ENCODE measurements at places on chromosomes 5 and 9.
A peak's percentile ranks its signal among the peaks of the same experiment; 100 is the strongest.

DNA sequence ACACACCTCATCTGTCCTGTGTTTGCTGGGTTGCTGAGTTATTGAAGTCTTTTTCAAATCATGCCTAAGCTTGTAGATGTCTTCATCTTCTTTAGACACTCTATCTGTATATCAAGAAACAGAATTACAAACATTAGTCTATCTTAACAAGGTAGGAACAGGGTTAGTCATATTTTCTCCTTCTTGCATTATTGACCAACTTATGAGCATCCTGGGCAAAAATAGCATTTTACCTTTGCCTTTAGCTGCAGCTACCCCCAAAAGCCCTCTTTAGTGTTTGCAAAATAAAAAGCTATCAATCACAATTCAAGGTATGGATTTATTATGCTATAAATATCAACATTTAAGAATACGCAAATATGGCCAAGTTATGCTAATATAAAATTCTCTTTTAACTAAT, 3.4 kb downstream of the PLK2 start:
- no peak for DNase-seq

DNA sequence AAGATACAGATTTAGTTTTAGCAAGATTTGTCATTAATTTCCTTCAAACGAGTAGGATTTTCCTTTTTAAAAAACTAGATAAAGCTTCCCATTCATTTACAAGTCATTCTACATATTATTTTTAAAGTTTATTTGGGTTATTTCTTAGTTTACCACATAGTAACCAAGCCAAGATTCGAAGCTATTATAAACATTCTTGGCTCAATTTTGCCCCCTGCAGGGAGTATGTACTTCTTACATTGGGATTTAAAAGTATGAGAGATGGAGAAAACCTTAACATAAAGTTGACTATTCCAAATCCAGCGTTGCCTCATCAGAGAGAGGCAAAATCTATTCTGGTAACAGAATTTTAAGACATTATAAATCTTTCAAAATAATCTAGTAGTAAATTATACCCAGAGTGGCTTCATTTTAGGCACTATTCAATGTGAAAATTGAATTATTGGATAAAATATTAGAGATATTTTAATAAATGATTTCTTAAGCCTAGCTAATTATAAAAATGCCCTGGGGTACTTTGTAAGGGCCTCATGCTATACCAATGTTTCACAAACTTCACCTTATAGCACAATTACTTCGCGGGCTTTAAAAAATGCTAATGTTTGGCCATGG, 39.1 kb downstream of the FBN2 start:
- DNase-seq, result peak; percentile 40

- DNase-seq, result no peak
These were observed 3.0 kb upstream of the ENTPD2 start for GRCh38 chr9:137056739-137057415.

- DNase-seq, result no peak
These were observed 21.0 kb downstream of the TSC1 start for GRCh38 chr9:132923346-132923902.

- DNase-seq, result no peak
These were observed at the start of gene FGF10 for GRCh38 chr5:44389090-44389822. Gene FGF10, minus strand, starts transcription at chr5:44389420. Its CDS starts 738 bp downstream, at chr5:44388682.

GRCh38 chr9:109497226-109498153, 617 bp downstream of the PTPN3 start:
- no peak for DNase-seq

DNA sequence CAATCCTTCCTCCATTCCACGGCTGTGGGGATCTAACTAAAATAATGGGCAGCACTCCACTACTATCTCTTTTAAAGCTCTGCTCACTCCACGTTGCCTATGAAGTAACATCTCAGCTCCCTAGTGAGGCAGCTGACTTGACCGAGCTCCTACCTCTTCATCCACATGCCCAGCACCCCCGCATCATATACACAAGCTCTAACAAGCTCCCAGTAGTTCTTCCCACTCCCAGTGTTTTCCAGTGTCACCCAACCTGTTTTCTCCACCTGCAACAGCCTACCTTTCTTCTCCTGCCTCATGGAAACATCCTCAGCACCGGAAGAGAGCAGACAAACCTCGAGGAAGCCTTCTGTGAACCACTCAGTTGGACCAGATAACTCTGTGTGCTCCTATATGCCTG, 50.5 kb downstream of the ELAVL2 start:
- DNase-seq, result no peak

GRCh38 chr5:73250645-73251044, 77.7 kb downstream of the TMEM174 start:
- no peak for DNase-seq

GRCh38 chr5:149700347-149700746, 29.8 kb upstream of the PPARGC1B start:
- DNase-seq, result no peak

DNA sequence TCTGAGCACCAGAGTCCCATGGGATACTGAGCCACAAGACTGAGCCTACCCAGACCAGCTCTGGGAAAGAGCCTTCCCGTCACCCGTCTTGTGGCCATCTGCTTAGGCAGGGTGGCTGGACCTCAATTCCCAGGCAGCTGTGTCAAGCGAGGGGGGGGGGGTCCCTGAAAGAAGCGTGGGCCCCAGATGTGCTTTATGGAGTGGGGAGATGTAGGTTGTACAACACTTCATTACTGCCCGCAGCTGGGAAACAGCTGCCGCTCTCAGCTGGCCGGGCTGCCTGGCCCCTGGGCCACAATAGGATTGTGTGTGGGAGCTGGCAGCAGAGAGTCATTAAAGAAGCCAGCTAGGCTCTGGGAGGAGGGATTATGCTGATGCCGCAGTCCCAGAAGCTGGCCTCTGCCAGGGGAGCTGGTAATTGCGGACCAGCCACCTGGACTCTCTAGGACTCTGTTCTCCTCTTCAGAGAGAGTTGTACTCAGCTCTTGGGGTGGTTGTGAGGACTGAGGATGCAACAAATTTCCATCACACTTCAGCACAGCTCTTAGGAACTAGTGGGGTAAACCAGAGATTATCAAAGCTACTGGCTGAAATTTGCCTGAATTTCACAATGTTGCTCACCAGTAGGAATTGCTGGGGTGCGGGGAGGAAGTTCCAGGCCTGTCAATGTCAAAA, 145.4 kb downstream of the GADD45G start:
- no peak for DNase-seq

DNA sequence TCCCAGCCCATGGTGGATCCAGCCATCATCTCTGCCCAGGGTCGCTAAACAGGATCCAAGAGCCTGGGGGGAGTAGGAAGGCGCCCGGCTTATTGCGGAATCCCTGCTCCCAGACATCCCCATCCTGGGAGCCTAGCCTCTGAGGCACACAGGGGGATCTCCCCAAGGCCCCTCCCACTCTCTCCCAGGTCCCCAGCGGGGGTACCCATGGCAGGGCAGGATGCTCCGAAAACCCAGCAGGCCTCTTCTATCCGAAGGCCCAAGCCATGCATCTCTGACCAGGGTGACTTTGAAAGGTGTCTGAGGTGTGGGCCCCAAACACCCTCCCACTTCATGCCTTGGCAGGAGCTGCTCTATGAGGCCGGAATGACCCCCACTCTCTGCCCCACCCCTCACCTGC, 81.7 kb upstream of the RUFY1 start:
- no peak for DNase-seq

- DNase-seq, result no peak
These were observed 23.3 kb upstream of the TRIM14 start for GRCh38 chr9:98142182-98142907.

DNA sequence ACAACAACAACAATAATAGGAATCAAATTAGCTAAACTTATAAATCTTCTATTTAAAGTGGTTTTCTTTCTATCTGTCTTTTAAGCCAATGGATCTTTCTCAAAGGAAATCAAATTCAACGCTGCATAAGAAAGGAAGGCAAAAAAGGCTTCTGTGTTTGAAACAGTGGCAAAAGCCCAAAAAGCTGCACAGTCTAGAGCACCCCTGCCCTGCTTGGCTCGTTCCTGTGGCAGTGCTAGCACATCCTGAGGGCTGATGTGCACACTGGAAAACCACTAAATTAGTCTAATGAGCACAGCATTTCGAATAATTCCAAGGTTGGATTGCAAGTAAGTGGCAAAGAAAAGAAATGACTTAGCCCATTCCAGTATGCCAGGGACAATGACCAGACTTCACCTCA, 80.7 kb downstream of the AP3B1 start:
- no peak for DNase-seq

- DNase-seq, result no peak
These were observed 254.9 kb downstream of the PLK2 start for GRCh38 chr5:58204966-58205365.

DNA sequence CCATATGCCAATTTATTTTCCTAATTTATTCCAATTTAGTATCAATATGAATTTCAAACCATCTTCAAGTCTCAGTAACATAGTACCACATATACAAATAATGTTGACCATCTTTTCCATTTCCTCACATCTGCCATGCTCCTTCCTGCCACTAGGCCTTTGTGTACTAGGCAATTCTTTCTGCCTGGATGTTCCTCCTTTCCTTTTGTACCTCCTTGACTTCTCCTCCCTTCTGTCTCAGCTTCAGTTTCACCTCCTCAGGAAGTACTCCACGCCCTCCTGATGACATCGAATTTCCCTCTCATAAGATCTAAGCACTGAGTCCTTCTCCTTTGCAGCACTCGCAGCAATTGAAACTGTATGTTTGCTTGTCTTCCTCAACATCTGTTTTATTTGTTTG, 53.9 kb downstream of the MEF2C start:
- no peak for DNase-seq

GRCh38 chr5:14310901-14311300, 167.8 kb downstream of the TRIO start:
- DNase-seq, result no peak

GRCh38 chr9:91710158-91710557, 239.9 kb downstream of the ROR2 start:
- DNase-seq, result no peak

- DNase-seq, result no peak
These were observed 17.8 kb upstream of the LAMC3 start for GRCh38 chr9:130990978-130991777.

- DNase-seq, result peak; percentile 97
These were observed 159.2 kb upstream of the GNA14 start for GRCh38 chr9:77807281-77807683.

- no peak for DNase-seq
These were observed 89.5 kb upstream of the GRIA1 start for GRCh38 chr5:153400931-153401330.

DNA sequence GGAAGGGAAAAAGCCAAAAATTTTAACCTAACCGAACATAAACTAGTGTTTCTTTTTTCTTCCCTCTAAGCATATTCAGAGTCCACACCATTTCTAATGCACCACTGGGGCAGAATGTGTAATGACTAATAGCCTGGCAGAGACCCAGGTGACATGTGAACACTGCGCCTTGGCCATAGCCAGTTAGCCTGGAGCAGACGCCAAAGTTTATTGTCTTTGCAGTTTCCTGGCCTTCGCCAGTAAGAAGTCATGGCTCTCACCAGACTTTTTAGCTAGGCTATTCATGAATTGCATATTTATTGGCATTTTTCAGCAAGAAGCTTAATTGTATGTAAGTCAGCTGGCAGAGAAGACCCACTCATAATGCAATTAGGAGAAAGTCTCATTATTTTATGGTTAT, 182.8 kb upstream of the SLC27A6 start:
- peak; percentile 69 for DNase-seq

DNA sequence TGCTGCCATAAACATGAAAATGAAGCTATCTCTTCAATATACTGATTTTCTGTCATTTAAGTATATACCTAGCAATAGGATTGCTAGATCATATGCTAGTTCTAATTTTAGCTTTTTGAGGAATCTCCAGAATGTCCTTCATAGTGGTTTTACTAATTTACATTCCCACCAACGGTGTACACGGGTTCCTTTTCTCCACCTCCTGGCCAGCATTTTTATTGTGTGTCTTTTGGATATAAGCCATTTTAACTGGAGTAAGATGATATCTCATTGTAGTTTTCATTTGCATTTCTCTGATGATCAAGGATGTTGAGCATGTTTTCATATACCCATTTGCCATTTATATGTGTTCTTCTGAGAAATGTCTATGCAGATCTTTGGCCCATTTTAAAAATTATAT, 446.5 kb downstream of the GABRG2 start:
- DNase-seq, result no peak

DNA sequence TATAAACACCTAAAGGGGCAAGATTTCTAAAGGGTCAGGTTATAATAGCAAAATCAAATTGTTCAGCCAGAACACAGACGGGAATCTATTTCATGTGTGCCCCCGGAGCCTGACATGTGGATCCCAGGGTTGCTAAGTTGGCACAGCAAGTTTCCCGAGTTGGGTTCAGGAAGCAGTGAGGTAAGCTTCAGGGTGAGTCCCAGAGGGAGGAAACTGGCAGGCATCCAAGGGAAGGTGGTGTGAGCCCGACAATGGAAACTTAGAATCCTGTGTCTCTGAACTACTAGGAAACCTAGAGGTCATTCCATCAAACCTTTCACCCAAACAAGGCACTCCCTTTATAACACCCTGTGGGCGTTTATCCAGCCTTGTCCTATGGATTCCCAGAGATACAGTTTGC, 98.4 kb downstream of the ADRB2 start:
- no peak for DNase-seq

GRCh38 chr5:50856401-50857119, 190.1 kb downstream of the PARP8 start:
- no peak for DNase-seq

DNA sequence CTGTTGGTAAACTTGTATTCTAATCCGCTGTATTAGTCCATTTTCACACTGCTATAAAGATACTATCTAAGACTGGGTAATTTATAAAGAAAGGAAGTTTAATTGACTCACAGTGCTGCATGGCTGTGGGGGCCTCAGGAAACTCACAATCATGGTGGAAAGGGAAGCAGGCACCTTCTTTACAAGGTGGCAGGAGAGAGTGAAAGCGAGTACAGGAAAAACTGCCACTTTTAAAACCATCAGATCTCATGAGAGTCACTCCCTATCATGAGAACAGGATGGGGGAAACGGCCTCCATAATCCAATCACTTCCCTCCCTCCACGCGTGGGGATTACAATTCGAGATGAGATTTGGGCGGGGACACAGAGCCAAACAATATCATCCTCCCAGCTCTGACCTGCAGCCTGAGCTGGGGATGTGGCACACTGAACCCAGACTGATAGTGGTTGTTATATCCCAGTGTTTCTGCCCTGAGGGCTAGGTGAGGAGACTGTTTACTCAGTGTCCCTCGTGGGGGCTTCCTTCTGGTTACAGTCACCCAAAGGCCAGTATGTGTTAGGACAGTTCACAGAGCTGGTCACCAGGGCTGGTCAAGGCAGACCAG, 488.3 kb downstream of the KDM4C start:
- no peak for DNase-seq

DNA sequence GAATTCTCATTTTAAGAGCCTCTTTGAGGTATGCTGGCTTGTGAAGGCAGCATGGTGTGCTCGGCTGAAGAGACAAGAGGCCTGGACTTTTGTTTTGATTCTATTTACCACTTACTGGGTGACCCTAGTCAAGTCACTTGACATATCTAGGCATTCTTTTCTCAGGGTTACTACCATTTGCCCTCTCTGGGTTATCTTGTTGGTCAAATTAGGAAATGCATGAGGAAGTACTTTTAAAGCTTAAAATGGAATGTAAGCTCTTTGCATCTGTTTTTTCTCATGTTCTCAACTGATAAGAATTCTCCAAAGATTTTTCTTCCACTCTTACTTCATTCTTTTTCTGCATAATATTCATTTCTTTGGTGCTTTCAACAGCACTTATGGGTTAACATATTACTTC, 173.1 kb downstream of the PLK2 start:
- no peak for DNase-seq

GRCh38 chr9:106304401-106304920, 558.5 kb upstream of the ZNF462 start:
- no peak for DNase-seq

All from foreskin melanocyte (primary cell).